ENCODE measurements at places on chromosomes 4 and X.

GRCh38 chrX:112642349-112642748 is 37.4 kb downstream of the LHFPL1 start:
- DNase-seq = peak; percentile 57

DNA sequence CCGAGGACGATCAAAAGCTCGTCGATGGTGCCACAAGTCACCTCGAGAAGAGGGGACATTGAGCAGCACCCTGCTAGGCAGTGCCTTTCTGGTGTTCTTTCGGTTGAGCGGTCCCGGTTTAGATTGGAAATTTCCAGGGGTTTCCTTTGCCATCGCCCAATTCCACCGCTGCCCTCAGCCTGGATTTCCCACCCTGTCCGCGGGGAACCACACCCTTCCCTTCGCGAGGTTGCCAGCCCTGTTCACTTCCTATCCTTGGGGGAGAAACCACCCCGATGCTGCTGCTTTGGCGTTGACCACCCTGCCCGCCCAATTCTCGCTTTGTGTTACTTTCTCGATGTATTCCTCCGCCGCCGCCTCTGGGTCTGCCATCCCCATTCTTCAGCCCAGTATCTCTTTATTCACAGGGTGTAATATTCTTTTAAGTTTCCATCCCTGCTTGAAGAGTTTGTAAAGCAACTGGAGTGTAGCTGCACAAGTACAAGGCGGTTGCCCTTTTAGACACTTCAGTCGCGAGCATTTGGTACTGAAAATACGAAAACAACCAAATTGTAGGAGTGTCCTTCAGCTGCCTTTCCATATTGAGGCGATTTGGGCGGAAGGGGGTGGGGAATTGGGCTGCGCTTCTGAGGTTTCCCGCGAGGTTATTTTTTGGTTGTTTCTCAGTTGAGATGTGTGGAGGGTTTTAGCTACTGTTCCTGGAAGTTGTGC is 1.1 kb downstream of the OGT start:
- peak; percentile 74 for DNase-seq

DNA sequence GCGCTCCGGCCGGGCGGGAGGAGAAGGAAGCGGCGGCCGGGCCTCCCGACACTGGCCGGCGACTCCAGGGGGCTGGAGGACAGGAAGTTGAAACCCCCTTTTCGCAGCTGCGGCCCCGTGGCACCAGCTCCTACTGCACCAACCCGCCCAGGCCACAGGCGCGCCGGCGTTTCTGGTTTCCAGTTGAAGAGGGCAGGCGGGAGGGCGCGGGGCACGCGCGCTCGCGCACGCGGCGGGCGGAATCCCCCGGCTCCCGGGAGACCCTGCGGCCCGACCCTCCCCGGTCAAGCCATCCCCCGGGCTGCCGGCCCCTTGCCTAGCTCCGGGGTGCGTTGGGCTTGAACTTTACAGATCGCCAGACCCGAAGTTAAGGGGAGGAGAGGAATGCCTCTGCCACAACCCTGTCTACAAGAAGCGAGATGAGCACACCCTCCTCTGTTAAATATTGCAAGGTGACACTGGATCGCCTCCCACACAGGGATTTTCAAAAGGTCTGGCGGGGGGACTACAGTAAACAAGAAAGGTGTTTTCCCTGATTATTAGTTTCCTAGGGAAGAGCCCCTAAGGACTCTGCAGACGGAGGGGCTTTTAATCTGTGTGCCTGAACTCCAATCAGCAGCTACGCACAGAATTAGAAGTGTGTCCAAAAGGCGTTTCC is 1.4 kb downstream of the ELOVL6 start:
- peak; percentile 67 for DNase-seq

DNA sequence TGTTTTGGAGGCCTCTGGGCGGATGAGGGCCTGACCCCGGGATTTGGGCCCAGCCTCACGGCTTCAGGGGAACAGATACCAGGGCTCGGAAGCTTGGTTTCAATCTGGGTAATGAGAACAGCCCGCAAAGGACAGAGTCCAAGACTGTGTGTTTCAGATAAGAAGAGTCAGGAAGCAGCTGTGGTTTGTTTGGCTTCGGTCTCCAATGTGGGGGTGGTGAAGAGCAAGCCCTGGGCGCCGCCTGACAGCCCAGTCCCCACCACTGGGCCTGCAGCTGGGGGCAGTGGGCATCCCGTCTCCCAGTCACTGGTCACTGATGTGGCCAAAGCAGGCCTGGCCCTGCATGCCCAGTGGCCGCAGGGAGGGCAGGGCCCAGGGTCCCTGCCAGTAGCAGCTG is 9.1 kb downstream of the WFS1 start:
- DNase-seq = peak; percentile 52

DNA sequence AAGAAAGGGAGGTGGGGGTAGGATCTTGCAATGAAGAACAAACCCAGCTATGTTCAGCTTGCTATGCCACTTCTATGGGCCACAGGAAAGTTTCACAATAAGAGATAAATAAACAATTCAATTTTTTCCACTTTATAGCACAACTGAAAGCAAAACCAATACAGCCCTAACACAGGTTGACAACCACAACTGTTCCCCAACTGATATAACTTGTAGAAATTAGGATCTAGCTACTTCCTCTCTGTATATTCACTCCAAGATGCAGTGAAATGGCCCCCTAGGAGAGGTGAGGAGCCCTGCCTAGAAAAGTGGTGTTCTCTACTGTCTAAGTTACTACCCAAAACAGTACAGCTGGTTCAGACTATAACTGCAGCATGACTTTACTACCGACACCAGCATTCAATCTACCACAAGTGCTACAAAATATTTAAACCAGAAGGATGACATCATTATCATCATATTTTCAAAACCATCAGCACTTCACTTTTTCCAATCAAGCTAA is 77.0 kb downstream of the FBXW7 start:
- peak; percentile 21 for DNase-seq

GRCh38 chr4:41146196-41146595 is 68.1 kb downstream of the APBB2 start:
- DNase-seq = no peak

GRCh38 chr4:107317611-107318010 is 281.5 kb upstream of the DKK2 start:
- DNase-seq = no peak

DNA sequence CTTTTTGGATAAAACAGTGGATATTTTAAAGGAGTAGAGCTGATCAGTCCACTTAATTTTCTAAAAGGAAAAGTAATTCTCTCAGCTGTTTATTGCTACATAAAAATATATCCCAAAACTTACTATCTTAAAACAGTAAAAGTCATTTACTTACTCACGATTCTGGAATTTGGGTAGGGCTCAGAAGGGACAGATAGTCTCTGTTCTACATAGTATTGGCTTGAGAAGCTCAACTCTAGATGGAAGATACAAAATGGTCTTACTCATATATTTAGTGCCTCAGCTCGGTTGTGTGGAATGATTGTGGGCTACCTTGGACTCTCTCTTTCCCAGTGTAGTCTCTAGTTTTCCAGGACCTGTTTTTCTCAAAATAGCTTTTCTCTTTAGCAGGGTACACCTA is 691.5 kb upstream of the POU3F4 start:
- DNase-seq = no peak

GRCh38 chrX:871626-872025 is 241.0 kb downstream of the SHOX start:
- no peak for DNase-seq

DNA sequence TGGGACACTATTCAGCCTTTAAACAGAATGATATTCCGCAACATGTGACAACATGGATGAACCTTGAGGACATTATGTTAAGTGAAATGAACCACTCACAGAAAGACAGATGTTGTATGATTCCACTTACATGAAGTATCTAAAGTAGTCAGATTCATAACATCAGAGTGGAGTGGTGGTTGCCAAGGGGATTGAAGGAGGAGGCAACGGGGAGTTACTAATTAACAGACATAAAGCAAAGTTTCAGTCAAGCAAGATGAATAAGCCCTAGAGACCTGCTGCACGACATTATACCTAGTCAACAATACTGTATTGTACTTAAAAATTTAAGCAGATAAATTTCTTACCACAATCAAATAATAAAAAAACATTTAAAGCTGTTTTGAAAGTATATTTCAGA is 105.0 kb upstream of the NR0B1 start:
- DNase-seq = no peak

DNA sequence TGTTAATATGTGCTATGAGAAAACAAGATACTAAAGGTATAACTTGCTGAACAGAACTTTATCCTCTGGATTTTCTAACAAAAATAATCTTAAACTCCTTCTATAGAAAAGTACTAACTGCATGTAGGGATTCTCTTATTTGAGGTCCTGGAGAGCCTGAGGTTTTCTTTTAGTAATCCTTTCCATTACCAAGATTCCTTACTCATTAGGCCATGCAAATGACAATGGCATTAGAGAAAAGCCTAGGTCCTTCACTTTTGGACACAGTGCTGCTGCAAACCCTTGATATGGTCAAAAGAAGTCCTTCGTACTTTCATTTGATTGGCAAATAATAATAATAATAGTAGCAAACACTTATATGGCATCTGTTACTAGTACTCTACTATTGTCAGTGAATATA is 3.2 kb downstream of the MMRN1 start:
- DNase-seq = no peak

All from activated CD4-positive, alpha-beta T cell treated with anti-CD3 and anti-CD28 coated beads, Interleukin-2, Interleukin-6, amounts not matched to agents 100 ng/mL and 50 ng/mL, durations not matched to agents 16 hours and 8 hours (primary cell).